ENCODE measurements at places on chromosomes 6 and 20.

- DNase-seq = peak; percentile 64
These were observed 60.7 kb downstream of the TNFAIP3 start for GRCh38 chr6:137927777-137928218.

DNA sequence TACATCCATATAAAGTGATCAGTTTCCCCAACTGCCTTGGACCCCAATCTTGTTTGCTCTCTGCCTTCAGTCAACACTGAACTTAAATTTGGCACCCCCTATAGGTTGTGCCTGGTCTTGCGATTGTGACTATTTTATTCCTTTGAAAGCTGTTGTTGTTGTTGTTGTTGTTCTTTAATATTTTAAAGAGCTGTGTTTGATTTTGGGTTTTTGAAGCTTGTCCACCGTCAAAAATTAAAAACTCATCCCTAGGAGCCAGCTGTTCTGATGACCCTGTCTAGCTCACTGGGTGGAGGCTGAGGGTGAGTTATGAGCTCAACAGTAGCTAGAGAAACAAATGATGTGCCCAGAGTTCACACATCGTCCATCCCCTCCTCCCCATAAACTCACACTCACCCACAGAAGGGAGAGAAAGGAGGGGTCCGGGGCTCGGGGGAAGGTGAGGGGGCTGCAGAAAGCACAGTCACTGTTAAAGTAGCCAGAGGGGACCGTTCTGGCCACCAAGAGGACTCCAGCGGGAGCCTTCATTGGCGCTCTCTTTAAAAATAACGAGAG lies 4.0 kb downstream of the SIM1 start:
- DNase-seq = no peak

DNA sequence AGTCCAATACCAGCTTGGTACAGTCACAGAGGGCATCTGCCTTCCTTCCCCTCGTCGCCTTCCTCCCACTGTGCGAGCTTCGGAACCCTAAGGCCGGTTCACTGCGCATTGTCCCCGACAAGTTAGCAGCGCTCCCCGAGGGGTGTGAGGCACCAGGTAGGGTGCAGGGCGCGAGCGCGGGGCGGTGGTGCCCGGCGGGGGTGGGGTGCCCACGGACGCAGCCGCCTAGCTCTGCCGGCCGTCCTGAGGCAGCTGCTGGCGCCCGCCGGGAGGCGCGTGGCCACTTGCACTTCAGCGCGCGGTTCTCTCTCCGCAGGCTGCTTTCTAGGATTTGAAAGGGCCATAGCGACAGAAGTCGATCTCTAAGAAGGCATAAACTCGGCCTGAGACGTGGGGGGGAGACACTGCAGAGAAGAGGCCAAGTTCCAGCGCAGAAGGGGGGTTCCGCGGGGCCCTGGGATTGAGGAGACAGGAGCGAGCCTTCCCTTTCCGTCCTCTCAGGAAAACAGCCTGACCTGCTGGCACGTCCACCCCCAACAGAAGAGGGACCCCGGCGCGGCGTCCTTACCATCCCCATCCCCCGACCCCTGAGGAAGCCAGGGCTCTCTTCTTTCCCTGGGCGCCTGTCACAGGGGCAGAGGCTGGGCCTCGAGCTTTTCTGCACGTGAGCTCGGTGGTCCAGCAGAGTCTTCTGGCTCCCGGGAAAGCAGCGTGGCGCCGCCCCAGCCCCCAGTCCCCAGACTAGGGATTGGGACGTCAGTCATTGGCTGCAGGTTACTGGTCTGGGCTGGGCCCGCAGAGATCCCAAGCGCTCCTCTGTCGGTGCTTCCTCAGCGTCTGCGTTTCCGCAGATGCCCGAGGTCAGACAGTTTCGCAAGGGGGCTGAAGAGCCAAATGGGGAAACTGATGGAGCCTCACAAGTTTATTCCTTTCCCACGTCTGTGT lies 15.6 kb upstream of the PRDM13 start:
- no peak for DNase-seq

DNA sequence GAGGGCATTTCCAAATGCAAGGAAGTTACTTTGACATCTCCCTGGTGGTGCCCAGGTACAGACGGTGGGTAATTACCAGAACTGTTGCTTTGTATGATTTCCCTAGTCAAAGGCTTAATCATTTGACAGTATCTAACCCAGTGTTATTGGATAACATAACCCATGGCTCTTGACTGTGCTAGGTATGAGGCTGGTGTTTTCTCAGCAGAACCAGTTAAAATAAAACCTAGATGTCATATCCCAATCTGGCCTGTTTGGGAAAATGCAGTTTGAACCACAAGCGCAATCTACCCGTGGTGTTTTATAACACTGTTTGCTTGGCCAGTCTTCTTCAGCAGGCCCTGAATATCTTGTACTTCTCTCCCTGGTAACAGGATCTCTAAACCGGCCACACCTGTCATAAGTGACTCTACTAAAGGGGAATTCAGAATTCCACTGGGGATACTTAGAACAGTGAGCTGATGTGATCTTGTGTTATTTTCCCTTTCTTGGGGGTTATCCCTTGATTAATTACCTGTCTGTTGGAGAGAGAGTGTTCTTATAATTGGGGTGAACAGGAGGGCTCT lies 32.8 kb downstream of the PPP1R14C start:
- DNase-seq = no peak

DNA sequence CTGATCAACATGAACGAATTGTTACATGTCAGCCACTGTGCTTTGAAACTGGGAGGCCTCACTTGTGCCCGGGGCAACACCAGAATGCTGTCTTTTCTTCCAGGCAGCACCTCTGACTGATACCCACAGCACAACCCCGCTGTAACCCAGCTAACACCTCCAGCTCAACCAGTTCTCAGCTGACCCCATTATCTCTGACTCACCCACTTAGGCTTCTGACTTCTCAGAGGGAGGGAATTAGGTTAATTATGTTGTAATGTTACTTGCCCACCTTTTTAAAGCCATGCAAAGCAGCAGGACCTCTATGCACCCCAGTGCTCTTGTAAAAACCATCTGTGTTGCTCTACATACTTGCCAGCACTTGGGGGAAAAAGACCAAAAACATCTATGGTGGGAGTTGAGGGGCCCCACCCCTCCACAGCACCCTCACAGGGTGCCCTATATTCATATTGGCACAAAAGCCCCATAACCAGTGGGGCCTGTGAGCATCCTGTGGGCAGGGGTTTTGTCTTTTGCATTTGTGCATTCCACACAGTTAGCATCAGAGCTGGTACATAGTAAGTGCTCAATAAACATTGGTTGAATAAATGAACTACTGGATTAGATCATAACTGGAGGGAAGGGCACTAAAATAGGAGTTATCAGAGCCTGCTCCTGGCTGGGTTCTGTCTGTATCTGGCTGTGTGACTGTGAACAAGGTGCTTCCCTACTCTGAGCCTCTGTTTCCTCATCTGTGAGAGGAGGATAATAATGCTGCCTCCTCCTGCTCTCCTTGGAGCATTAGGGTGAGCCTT lies 22.3 kb downstream of the BNIP5 start:
- no peak for DNase-seq

- no peak for DNase-seq
These were observed 77.6 kb upstream of the PMEPA1 start for GRCh38 chr20:57787151-57787989.

GRCh38 chr6:97141756-97142155 lies 141.3 kb downstream of the MMS22L start:
- no peak for DNase-seq

GRCh38 chr6:4817551-4817950 lies 41.3 kb downstream of the CDYL start:
- DNase-seq = no peak

DNA sequence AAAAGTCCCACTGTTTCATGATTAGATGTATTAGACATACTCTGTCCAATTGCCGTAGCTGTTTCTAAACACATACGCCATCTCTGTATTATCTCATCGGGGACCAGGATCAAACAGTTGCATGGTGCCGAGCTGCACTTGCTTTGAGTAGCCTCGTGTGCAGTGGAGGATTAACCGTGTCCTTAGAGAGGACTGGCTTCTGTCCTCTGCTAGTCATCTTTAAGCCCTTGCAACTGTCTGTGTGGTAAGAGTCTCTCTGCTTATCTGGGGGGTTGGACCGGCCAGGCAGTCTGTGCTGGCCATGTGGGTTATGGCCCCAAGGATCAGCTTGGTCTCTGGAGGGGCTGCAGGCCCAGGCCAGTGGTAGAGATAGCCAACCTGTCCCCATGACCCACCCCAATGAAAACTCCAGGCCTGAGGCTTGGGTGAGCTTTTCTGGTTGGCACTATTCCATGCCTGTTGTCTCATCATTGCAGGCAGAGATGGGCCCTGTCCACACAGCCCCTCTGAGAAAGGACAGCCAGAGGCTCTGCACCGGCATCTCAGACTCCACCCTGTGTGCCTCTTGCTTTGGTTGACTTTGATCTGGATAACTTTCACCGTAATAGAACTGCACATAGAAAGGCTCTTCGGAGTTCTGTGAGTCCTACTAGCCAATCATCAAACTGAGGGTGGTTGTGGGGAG lies 137.3 kb upstream of the SNX9 start:
- DNase-seq = no peak

DNA sequence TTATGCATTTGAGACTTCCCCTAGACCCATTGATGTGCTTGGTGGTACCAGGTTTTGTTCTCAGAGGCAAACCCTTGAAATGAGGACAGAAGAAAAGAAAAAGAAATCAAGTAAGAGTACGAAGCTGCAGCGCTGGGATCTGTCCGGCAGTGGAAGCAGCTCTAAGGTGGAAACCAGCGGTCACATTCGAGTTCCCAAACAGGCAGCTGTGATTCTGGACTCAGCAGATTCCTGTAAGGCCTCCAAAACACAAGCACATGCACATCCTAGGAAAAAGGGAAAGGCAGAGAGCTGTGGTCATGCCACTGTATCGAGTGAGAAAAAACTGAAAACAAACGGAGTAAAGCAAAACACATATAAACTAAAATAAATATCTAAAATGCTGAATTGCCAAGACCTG lies 4.5 kb downstream of the FAM217B start:
- no peak for DNase-seq

DNA sequence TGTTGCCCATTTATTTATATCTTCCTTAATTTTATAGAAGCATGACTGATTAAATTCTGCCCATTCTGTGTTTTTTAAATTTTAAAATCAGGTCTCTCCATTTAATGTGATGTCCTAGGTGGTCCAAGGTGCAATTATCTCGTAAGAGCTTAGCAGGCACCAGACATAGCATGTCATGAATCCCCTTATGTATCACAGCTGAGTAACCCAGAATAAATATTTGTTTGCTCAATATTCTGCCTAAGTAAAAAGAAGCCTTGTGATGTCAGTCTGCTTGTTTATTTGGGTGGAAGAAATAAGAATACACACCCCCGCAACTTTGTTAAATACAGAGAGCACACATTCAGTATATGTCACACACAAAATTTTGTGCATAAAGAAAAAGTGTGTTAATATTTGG lies 211.3 kb downstream of the FARS2 start:
- no peak for DNase-seq

DNA sequence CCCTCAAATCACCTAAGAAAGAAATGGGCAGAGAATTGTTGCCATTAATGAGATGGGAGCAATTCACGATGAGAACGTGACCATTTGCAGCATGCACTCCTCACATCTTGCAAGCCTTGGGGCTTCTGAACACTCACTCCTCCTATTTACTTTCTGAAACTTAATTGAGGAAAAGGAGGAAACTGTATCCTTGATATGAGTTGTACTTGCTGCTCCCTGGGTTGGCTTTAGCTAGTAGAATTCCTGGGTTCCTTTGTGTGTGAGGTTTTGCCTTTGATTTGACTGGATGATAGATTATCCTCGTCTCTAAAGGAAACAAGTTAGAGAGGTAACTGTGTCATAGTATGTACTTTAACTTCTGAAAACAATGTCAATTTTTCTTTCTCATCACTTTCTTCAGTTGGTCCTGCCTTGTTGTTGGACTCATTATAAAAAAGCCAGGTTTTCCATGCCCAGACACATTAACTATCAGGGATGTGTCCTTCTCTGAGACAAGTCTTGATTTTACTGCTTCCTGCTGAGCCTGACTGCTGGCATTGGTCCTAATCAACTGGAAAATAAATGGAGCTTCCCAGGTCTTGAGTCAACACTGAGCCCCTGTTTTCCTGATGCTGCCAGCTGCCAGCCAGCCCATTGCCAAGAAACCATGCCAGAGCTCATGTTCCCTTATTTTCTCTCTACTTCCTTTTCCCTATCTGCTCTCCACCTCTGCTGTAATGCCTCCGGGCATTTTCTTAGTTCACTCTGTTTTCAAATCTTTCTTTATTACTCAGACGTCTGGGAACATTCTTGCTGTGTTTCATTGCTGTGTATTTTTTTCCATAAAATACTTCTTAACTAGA lies 6.0 kb upstream of the MRAP2 start:
- DNase-seq = no peak

- no peak for DNase-seq
These were observed 7.0 kb downstream of the UNC93A start for GRCh38 chr6:167298127-167298526.

- no peak for DNase-seq
These were observed 51.0 kb downstream of the RPS12 start for GRCh38 chr6:132865364-132865763.

DNA sequence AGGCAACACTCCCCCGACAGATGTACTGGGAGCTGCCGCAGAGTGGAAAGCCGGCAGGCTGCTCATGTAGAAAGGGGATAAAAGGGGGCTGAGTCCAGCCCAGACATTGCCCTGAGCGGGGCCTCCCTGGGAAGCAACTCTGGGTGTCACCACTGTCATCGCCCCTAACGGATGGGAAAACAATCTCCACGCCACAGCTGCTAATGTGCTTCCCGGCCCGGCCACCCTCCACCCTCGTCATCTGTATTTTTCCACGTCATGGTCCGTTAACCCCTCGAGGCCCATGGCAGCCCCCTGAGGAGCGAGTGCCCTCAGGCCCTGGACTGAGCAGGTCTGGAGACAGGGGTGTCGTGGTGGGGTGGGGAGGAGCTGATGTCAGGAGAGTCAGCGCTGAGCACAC lies 227.4 kb downstream of the DLL1 start:
- no peak for DNase-seq

- no peak for DNase-seq
These were observed 11.3 kb upstream of the TFAP2A start for GRCh38 chr6:10425975-10426780.

DNA sequence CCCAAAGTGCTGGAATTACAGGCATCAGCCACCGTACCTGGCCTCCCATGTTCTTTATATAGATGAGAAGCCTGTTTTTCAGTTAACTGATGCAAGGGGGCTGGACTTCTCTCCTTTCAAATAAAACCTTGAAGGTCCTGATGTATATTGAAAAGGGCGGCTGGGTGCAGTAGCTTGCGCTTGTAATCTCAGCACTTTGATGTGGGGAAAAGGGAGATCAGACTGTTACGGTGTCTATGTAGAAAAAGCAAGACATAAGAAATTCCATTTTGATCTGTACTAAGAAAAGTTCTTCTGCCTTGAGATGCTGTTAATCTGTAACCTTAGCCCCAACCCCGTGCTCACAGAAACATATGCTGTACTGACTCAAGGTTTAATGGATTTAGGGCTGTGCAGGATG lies 16.1 kb upstream of the SAMHD1 start:
- DNase-seq = no peak

Data from stimulated activated CD4-positive, alpha-beta T cell treated with anti-CD3 and anti-CD28 coated beads, Interleukin-4, amount 100 ng/mL, for 4 hours (primary cell).